ENCODE measurements at places on chromosomes 12 and 14. TPM values are rescaled to one million over a fixed set of nuclear protein-coding genes. Genes with fewer than 3 reads are reported as not detected.

GRCh38 chr12:88960213-88960878 lies 380.1 kb upstream of the KITLG start:
- DNase-seq, result no peak

GRCh38 chr14:33932576-33933345 lies 18.1 kb downstream of the EGLN3 start:
- no peak for DNase-seq

PZP gene
- 0.61 TPM for total RNA-seq

TAS2R10 gene
- 0.32 TPM for total RNA-seq

Data from mesenteric fat pad (tissue), 1 donor.